Body of pancreas (tissue), 4 donors: ENCODE measurements at places on chromosomes 3 and 15.

DNA sequence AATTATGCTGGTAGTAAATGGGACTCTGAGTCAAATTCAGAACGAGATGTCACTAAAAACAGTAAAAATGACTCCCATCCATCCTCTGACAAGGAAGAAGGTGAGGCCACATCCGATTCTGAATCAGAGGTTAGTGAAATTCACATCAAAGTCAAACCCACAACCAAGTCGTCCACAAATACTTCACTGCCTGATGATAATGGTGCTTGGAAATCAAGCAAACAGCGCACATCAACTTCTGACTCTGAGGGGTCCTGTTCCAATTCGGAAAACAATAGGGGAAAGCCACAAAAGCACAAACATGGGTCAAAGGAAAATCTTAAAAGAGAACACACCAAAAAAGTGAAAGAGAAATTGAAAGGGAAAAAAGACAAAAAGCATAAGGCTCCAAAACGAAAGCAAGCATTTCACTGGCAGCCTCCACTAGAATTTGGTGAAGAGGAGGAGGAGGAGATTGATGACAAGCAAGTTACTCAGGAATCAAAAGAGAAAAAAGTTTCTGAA, 15.1 kb upstream of the ZBTB47 start:
- no peak for DNase-seq

DNA sequence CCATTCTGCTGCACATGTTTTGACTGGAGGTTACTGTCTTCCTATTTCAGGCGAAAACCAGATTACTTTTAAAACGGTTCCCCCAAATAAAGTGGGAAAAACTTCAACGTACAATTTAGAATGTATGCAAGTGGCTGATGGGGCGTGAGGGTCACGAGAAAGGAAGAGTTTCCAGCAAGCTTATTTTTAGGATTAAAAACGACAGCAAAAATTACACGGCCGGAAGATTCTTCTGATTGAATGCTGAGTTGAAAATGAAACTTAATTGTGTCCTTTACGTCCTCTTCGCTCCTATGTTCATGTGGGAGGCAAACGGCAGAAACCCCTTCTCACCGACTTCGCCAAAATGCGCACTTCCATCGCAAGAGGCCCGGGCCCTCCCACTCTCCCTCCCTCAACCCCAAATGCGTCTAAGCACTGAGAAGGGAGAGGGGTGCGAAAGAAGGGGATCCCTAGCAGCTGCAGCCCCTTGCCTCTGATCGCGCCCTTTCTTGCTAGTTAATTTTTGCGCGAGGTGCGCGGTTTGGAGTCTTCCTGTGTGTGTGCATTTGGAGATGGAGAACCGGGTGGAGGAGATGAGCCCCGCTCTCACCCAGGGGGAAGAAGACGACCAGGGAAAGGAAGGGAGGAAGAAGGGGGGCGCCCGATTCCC, 656 bp downstream of the CD47 start:
- DNase-seq: peak; percentile 27

DNA sequence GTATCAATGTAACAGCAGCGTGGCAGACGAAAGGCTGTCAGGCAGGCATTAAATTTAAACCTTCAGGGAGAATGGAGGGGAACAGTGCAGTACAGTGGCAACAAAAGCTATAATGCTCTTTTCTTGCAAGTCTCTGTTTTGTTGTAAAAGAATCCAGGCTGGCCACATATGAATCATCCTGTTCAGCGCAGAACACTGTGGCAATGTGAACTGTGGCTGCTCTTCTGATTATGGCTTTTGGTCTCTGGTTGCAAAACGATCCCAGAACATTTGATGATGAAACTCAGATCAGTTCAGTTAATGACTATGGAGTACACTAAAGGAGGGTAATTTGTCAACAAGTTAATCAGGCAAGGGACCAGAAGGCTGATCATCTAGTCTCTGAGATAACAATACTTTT, 219.7 kb upstream of the SGO1 start:
- DNase-seq: no peak

DNA sequence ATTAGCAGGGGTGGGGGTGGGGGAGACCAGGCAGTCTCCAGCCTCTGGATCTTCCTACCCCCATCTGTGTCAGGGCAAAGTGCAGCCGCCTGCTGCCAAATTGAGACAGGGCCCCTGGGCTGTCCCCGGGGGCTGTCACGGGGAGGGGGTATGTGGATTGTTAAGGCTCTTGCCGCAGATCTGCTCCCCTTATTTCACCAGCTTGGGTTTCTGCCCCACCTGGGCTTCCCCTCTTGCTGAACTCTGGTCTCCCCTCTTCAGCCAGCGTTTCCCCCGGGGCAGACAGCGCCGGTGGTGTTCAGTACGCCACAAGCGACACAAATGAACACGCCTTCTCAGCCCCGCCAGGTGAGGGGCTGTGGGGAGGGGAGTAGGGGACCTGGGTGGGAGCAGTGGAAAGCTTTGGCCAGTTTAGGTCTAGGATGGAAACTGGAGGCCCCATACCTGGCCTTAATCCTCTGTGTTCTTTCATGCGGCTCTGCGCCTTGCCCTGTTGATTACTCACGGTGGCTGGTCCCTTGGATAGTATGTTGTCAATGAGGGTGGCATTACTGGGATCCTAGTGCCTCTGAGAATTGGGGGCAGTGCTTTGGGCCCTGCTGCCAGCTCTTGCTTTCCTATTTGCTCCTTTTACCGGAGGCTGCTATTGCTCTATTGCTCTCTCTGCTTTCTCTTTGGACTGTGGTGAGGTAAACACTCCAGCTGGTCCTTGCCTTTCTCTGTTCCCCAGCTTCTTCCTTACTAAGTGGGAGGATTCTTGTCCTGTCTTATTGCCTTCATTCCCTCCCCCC, 1.7 kb downstream of the EIF4G1 start:
- DNase-seq: no peak

DNA sequence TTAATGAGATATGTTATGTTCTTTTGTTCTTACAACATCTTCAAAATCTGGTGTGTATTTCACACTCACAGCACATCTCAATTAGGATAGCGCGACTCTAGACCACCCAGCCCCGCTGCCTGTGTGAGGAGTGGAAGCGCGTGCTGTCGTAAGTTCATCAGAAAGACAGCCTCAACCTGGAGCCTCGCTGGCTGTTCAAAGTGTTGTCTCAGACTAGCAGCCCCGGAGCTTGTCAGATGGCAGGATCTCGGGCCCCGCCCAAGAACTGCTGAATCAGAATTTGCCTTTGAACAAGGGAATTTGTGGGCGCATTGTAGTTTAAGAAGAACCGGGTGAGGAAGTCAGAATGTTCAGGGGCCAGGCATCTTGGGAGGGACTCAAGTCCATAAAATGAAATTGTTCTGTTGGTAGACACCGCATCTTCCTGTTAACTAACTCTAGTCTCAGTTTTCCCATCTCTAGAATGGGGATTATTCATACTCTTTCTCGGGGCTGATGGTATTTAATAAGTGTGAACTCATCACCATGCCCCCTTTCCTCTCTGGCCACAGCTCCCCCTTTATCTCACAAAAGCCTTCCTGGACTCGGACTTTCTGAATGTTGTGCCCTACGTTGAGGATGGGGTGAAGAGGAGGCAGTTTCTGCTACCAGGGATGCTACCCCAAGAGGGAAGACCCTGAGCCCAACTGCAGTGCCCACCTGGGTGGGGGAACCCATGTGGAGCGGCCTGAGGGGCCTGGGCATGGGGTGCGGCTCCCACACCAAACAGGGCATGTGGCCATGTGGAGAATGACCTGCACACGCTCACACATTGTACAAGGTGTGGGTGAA, 40.4 kb downstream of the BHLHE40 start:
- DNase-seq: peak; percentile 47

DNA sequence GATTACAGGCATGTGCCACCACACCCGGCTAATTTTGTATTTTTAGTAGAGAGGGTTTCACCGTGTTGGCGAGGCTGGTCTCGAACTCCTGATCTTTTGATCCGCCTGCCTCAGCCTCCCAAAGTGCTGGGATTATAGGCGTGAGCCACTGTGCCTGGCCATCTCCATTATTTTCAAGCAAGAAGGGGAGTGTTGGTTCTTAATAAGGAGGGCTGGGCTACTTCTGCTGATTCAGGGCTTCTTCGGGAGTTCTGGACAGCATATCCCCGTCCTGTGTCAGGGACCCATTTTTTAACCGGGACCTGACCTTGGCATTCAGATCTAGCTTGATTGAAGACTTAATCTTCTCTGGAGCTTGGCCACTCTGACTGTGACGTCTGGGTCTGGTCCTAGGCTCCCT, 74.1 kb upstream of the SYN2 start:
- DNase-seq: no peak

- DNase-seq: no peak
Observed at GRCh38 chr3:129608087-129608935, 1.8 kb upstream of the PLXND1 start.

DNA sequence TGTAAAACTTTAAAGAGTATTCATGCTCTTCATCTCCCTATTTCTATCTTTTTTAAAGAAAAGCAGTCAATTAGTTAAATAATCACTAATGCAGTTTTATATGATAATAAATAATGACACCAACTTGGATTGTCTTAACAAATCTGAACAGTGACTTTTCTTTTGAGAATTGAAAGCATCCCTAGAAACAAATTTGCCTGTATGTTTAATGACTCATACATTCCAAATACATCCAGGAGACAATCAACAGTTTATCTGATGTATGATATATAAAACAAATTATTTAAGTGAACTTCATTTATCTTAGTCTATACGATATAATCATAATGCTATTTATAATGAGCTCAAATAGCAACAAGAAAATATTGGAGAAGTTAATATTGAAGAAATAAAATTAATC, 78.0 kb downstream of the ALCAM start:
- no peak for DNase-seq

- DNase-seq: peak; percentile 11
Observed at GRCh38 chr3:185824051-185825005, 514 bp downstream of the IGF2BP2 start.

GRCh38 chr3:49942651-49943050, 2.7 kb downstream of the RBM6 start:
- no peak for DNase-seq

GRCh38 chr15:68301301-68301700, 23.8 kb downstream of the FEM1B start:
- no peak for DNase-seq

- DNase-seq: no peak
Observed at GRCh38 chr3:65879372-65879771, 159.3 kb downstream of the MAGI1 start.

GRCh38 chr3:126720596-126720995, 16.6 kb downstream of the CHCHD6 start:
- DNase-seq: no peak

GRCh38 chr15:61063875-61064320, 165.2 kb downstream of the RORA start:
- no peak for DNase-seq

GRCh38 chr3:138234401-138235179, 47.5 kb downstream of the ARMC8 start:
- DNase-seq: no peak

GRCh38 chr15:98408231-98408630, 240.1 kb upstream of the IGF1R start:
- no peak for DNase-seq

- DNase-seq: no peak
Observed at GRCh38 chr3:14434126-14434497, 31.7 kb downstream of the SLC6A6 start.

- DNase-seq: no peak
Observed at GRCh38 chr3:12670365-12671119, 6.6 kb upstream of the RAF1 start.
